Caco-2 (cell line): ENCODE measurements at places on chromosomes 7 and 10. TPM values are rescaled to one million over a fixed set of nuclear protein-coding genes. Genes with fewer than 3 reads are reported as not detected.

Gene GIMAP6
- total RNA-seq: not detected in 2 replicates

Gene ASAH2
- 4.6 and 7.3 TPM in 2 replicates for total RNA-seq

Gene NUPR2
- not detected in 2 replicates for total RNA-seq

Gene DPYSL4
- 0.12 TPM in 1 of 2 replicates, not detected in the other for total RNA-seq

Gene OPN1SW
- total RNA-seq: not detected in 2 replicates

Gene PTF1A
- not detected in 2 replicates for total RNA-seq

Gene SHTN1
- total RNA-seq: 80.8 and 86.9 TPM in 2 replicates

Gene CYP3A4
- total RNA-seq: not detected in 2 replicates

Gene IFIT2
- total RNA-seq: 0.43 and 0.56 TPM in 2 replicates

Gene SORCS1
- not detected in 2 replicates for total RNA-seq

DNA sequence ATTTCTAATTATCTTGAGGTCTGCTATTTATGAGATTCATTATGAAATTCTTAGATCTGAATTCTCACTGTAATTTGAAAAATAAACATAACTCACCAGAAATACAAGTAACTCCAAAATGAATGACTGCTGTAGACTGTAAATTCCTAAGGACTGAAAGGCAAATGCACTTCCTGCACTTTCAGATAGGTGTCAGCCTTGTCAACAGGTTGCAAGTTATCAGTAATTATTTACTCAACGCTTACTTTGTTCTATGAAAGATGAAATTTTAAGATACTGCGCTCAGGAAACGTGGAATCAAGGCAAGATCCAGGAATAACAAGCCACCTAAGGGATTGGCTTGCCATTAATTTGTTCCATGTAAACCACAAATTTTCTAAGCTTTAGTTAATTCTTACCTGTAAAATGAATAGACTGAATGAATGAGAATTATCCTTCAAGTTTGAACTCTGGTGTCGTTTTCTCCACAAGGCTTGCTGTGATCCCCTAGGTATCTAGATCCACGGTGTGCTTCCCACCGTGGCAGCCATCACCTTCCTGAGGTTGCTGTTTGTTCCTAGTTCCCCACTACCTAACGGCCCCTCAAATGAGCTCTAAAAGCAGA, 12.6 kb downstream of the DHX32 start:
- H3K4me1 ChIP-seq: no peaks in the 10 kb centered on the region
- H3K4me3 ChIP-seq: no peak overlapping the region
- no peaks in the 10 kb centered on the region for H3K27me3 ChIP-seq
- no peaks in the 10 kb centered on the region for H3K36me3 ChIP-seq
- DNase-seq: no peak

DNA sequence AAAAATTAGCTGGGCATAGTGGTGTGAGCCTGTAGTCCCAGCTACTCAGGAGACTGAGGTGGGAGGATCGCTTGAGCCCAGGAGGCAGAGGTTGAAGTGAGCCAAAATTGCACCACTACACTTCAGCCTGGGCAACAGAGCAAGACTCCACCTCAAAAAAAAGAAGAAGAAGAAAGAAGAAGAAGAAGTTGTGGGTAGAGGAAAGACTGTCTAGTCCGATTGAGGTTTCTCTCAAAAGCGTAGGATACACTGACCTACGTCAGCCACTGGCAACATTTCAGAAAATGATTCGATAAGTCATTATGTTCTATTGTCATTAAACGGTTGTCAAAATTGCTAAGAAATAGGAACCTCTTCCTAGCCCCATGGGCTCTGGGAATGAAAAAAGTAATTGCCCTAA, 22.3 kb upstream of the RHBDD2 start:
- no peak overlapping the region for H3K27ac ChIP-seq
- H3K27me3 ChIP-seq: no peaks in the 10 kb centered on the region
- no peak for DNase-seq
- H3K4me3 ChIP-seq: no peak overlapping the region

GRCh38 chr7:77791336-77791735, 6.9 kb downstream of the TMEM60 start:
- H3K36me3 ChIP-seq: no peaks in the 10 kb centered on the region
- H3K27ac ChIP-seq: no peak overlapping the region
- no peak for DNase-seq
- peaks cover 8% of the 10 kb centered on the region for H3K4me1 ChIP-seq
- H3K4me3 ChIP-seq: no peak overlapping the region
- no peaks in the 10 kb centered on the region for H3K27me3 ChIP-seq

- no peak for DNase-seq
- H3K36me3 ChIP-seq: no peaks in the 10 kb centered on the region
- H3K27ac ChIP-seq: no peak overlapping the region
- H3K27me3 ChIP-seq: no peaks in the 10 kb centered on the region
- peaks cover 7% of the 10 kb centered on the region; the same call in 1 of the 2 replicates for H3K4me1 ChIP-seq
Observed at GRCh38 chr7:155791836-155792235, 20.4 kb downstream of the SHH start.

- H3K36me3 ChIP-seq: no peaks in the 10 kb centered on the region
- no peak overlapping the region for H3K27ac ChIP-seq
Observed at GRCh38 chr7:159094023-159094740, 50.5 kb downstream of the VIPR2 start.

DNA sequence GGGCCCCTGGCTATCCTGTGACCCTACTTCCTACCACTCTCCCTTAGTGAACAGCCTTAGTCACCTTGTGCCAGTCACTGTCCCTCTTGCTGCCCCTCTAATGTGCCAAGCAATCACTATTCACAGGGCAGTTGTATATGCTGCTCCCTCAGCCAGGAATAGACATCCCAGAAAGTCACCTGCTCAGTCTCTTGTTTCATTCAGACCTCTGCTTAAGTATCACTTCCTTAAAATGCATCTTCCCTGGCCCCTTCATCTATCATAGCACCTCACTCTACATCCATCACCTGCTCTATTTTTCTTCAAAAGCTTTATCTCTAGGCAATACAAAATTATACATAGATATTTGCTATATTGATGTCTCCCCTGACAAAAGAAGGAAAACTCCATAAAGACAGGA, 328.4 kb upstream of the NFE2L3 start:
- H3K36me3 ChIP-seq: no peaks in the 10 kb centered on the region
- no peak for DNase-seq
- H3K27me3 ChIP-seq: no peaks in the 10 kb centered on the region; the same call in 1 of the 2 replicates
- H3K4me1 ChIP-seq: no peaks in the 10 kb centered on the region
- H3K4me3 ChIP-seq: no peak overlapping the region

DNA sequence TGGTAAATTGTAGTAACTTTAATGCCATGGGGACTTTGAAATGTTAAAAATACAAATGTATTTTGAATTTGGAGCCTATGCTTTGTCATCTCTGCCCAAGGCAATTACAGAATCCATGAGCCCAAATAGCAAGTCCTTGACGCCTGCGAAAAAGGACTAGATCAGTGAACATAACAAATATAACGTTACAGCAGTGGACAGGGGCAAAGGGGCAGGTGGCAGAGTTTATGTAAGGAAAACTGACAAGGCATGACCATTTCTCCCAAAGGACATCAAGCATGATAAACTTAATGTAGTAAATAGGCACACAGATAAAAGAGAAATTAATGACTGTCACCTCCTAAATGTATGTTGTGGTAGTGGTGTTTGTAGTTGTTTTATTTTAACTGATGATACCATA, 297.1 kb downstream of the LRRTM3 start:
- no peak overlapping the region for H3K27ac ChIP-seq
- no peaks in the 10 kb centered on the region for H3K27me3 ChIP-seq
- DNase-seq: no peak
- no peak overlapping the region for H3K4me3 ChIP-seq
- no peaks in the 10 kb centered on the region for H3K36me3 ChIP-seq

DNA sequence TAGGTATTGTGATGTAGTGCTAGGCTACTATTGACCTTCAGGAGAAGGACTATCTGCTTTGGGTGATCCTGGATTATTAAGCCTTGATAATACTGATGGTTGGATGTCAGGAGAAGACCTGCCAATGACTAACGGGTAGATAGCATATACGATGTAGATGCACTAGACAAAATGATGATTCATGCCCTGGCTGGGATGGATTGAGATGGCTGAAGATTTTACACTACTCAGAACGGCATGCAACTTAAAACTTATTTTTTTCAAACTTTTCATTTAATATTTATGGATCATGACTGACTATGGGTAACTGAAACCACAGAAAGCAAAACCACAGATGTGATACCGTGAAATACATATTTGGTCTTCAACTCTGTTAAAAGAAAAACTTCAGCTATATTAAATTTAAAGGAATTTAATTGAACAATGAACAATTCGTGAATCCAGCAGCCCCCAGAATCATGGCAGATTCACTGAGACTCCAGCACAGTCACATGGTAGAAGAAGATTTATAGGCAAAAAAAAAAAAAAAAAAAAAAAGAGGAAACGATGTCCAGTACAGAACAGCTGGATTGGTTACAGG, 124.6 kb upstream of the CDK13 start:
- no peak overlapping the region for H3K4me3 ChIP-seq
- DNase-seq: no peak
- H3K36me3 ChIP-seq: no peaks in the 10 kb centered on the region
- H3K4me1 ChIP-seq: no peaks in the 10 kb centered on the region
- no peaks in the 10 kb centered on the region for H3K27me3 ChIP-seq

DNA sequence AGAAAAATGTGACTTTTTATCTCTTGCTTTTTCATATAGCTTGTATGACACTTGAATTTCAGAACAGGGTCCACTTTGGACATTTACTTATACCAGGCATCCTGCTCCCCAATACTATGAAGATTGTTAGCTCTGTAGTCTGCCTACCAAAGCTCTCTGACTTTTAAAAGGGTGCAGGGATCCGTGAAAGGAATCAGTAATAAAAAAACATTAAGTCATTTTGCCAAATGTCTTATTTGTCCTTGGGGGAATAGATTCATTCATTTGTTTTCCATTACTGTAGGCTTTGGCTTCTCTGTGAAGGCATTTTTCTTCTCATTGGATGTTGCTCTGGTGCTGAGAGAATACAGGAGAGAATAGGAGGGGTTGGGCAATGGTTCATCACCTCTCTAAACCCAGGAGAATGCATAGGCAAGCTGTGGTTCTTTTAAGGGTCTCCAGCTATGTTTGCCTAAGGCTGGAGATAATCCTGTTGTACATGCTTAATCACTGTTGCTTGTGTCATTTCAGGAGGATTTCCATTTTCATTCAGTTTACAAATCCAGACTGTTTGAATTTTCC, 103.5 kb downstream of the SRI start:
- no peak overlapping the region for H3K27ac ChIP-seq
- no peak overlapping the region for H3K4me3 ChIP-seq
- no peaks in the 10 kb centered on the region for H3K36me3 ChIP-seq
- H3K27me3 ChIP-seq: no peaks in the 10 kb centered on the region

- H3K36me3 ChIP-seq: no peaks in the 10 kb centered on the region
- no peak overlapping the region for H3K27ac ChIP-seq
- no peak for DNase-seq
- no peaks in the 10 kb centered on the region for H3K27me3 ChIP-seq
- H3K4me1 ChIP-seq: no peaks in the 10 kb centered on the region
Observed at GRCh38 chr7:86926732-86927131, 132.7 kb downstream of the ELAPOR2 start.

DNA sequence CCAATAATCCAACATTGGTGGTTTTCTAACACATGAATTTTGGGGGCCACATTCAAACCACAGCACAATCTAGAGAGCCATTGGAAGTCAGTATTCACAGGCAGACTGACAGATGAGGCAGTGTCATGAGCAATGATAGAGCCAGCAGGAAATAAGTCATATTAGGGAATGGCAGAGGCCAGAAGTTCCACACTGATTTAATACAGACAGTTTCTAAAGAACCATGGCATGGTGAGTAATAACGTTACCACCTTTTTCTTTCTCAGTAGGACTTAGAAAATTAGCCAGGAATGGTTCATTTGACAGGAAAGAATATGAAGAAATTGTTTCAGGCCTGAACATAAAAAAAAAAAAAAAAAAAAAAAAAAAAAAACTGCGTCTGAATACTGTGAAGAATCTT, 210.3 kb downstream of the GPAM start:
- H3K27ac ChIP-seq: no peak overlapping the region
- H3K4me3 ChIP-seq: no peak overlapping the region
- no peaks in the 10 kb centered on the region; the same call in 1 of the 2 replicates for H3K27me3 ChIP-seq
- no peak for DNase-seq

GRCh38 chr7:21980926-21981500, 35.3 kb upstream of the CDCA7L start:
- DNase-seq: no peak
- no peaks in the 10 kb centered on the region for H3K4me1 ChIP-seq
- H3K36me3 ChIP-seq: no peaks in the 10 kb centered on the region
- no peak overlapping the region for H3K27ac ChIP-seq
- no peak overlapping the region for H3K4me3 ChIP-seq

GRCh38 chr10:7123774-7124173, 287.1 kb downstream of the SFMBT2 start:
- no peaks in the 10 kb centered on the region for H3K27me3 ChIP-seq
- no peak for DNase-seq
- H3K4me1 ChIP-seq: no peaks in the 10 kb centered on the region
- H3K27ac ChIP-seq: no peak overlapping the region

DNA sequence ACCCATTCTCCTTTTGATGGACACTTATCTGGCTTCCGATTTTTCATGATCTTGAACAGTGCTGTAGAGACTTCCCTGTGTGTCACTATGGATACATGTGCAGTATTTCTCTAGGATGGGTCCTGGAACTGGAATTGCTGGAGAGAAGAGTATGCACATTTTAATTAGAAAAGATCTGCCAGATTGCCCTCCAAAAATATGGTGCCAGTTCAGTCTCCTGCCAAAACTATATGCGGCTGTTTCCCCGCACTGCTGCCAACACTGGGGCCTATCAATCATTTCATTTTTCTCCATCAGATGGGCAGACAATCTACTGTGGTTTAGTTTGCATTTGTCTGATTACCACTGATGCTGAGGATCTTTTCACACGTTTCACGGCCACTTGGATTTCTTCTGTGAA, 105.0 kb downstream of the SH2D4B start:
- no peaks in the 10 kb centered on the region for H3K36me3 ChIP-seq
- H3K4me1 ChIP-seq: no peaks in the 10 kb centered on the region
- no peak for DNase-seq
- H3K27me3 ChIP-seq: no peaks in the 10 kb centered on the region; the same call in 1 of the 2 replicates
- H3K4me3 ChIP-seq: no peak overlapping the region

- no peaks in the 10 kb centered on the region for H3K27me3 ChIP-seq
- no peaks in the 10 kb centered on the region for H3K4me1 ChIP-seq
- no peak for DNase-seq
- H3K4me3 ChIP-seq: no peak overlapping the region
- H3K36me3 ChIP-seq: no peaks in the 10 kb centered on the region; the same call in 1 of the 2 replicates
Observed at GRCh38 chr7:150390205-150390604, 11.1 kb downstream of the ZNF775 start.

- DNase-seq: no peak
- no peak overlapping the region for H3K4me3 ChIP-seq
- no peaks in the 10 kb centered on the region for H3K27me3 ChIP-seq
Observed at GRCh38 chr7:131425992-131426391, 98.3 kb downstream of the MKLN1 start.

- peaks cover 35% of the 10 kb centered on the region for H3K4me1 ChIP-seq
- no peak overlapping the region for H3K27ac ChIP-seq
- no peaks in the 10 kb centered on the region for H3K36me3 ChIP-seq
- no peaks in the 10 kb centered on the region for H3K27me3 ChIP-seq
- H3K4me3 ChIP-seq: no peak overlapping the region
Observed at GRCh38 chr10:73902351-73902750, 8.6 kb upstream of the PLAU start.
